Endothelial cell of umbilical vein (primary cell): ENCODE measurements at places on chromosomes 6 and 20. TPM values are rescaled to one million over a fixed set of nuclear protein-coding genes. Genes with fewer than 3 reads are reported as not detected.

GRCh38 chr20:59835448-59836395, 97.7 kb downstream of the SYCP2 start:
- H3K27ac ChIP-seq, result no peak overlapping the region
- H3K27me3 ChIP-seq, result no peaks in the 10 kb centered on the region
- no peak for DNase-seq
- H3K4me3 ChIP-seq, result no peak overlapping the region

- H3K4me1 ChIP-seq, result peaks cover 85% of the 10 kb centered on the region
- DNase-seq, result peak; percentile 71
- peaks cover 15% of the 10 kb centered on the region for H3K36me3 ChIP-seq
- peak overlapping the region; percentile 82 for H3K4me3 ChIP-seq
These were observed 5.6 kb downstream of the ZMYND8 start for GRCh38 chr20:47350691-47351545.

- no peak overlapping the region for H3K4me3 ChIP-seq
- H3K36me3 ChIP-seq, result no peaks in the 10 kb centered on the region
- H3K27me3 ChIP-seq, result no peaks in the 10 kb centered on the region
- peak; percentile 45 for DNase-seq
These were observed 29.9 kb downstream of the ABHD12 start for GRCh38 chr20:25360631-25361286.

GRCh38 chr6:160022101-160022500, 53.2 kb downstream of the IGF2R start:
- H3K4me3 ChIP-seq, result no peak overlapping the region
- peaks cover 5% of the 10 kb centered on the region for H3K36me3 ChIP-seq
- no peak for DNase-seq
- H3K4me1 ChIP-seq, result no peaks in the 10 kb centered on the region
- H3K27me3 ChIP-seq, result no peaks in the 10 kb centered on the region

GRCh38 chr6:18186033-18186432, 30.8 kb downstream of the KDM1B start:
- no peaks in the 10 kb centered on the region for H3K4me1 ChIP-seq
- no peak overlapping the region for H3K4me3 ChIP-seq
- H3K36me3 ChIP-seq, result no peaks in the 10 kb centered on the region
- H3K27me3 ChIP-seq, result no peaks in the 10 kb centered on the region
- DNase-seq, result peak; percentile 21
- H3K27ac ChIP-seq, result no peak overlapping the region

GRCh38 chr20:15603978-15604805, 969.1 kb downstream of the KIF16B start:
- no peak overlapping the region for H3K27ac ChIP-seq
- no peak for DNase-seq
- no peaks in the 10 kb centered on the region for H3K4me1 ChIP-seq
- no peak overlapping the region for H3K4me3 ChIP-seq
- no peaks in the 10 kb centered on the region for H3K36me3 ChIP-seq

- H3K27ac ChIP-seq, result peak overlapping the region; percentile 100
- H3K27me3 ChIP-seq, result no peaks in the 10 kb centered on the region
- no peaks in the 10 kb centered on the region for H3K36me3 ChIP-seq
- no peak overlapping the region for H3K4me3 ChIP-seq
- peak; percentile 96 for DNase-seq
These were observed 146.2 kb downstream of the TBX18 start for GRCh38 chr6:84618046-84618752.

GRCh38 chr6:110491644-110492317, 15.4 kb upstream of the SLC22A16 start:
- H3K27me3 ChIP-seq, result peaks cover 54% of the 10 kb centered on the region
- H3K36me3 ChIP-seq, result no peaks in the 10 kb centered on the region
- H3K4me3 ChIP-seq, result no peak overlapping the region

GRCh38 chr6:62150048-62150663, 135.9 kb downstream of the KHDRBS2 start:
- H3K36me3 ChIP-seq, result no peaks in the 10 kb centered on the region
- H3K4me3 ChIP-seq, result no peak overlapping the region
- no peaks in the 10 kb centered on the region for H3K27me3 ChIP-seq

DNA sequence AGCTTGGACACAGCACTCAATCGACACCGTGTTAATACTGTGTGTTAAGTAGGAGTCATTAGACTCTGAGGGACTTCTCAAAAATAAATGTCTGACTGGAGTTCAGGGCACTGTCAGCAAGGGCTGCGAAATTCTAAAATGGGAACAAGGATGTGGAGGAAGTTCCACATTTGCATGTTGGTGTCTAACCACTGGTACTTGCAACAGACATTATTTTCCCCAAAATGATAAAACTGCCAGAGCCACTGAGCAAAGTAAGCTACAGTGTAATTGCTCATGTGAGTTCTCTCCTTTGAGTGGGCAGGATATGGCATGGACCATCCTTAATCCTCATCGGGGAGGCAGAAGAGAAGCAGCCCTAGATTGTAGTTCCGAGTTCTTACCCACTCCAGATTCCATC, 215.9 kb downstream of the SLC24A3 start:
- H3K27me3 ChIP-seq, result no peaks in the 10 kb centered on the region
- no peaks in the 10 kb centered on the region for H3K4me1 ChIP-seq
- H3K36me3 ChIP-seq, result no peaks in the 10 kb centered on the region
- no peak overlapping the region for H3K4me3 ChIP-seq

DNA sequence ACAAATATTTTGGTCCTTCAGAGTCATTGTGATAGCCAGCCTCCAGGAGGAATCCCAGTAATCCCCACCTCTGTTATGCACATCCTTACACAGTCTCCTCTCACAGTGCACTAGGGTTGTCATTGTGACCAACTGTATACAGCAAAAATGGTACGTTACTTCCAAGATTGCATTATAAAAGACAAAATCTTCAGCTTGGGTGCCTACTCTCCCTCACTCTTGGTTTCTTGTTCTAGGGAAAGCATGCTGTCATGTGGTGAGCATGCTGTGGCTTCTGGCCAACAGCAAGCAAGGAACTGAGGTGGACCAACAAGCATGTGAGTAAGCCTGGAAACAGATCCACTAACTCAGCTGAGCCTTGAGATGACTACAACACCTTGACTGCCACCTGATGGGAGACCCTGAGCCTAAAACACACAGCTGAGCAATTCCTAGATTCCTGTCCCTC, 130.1 kb upstream of the DST start:
- peaks cover 32% of the 10 kb centered on the region for H3K4me1 ChIP-seq
- H3K36me3 ChIP-seq, result no peaks in the 10 kb centered on the region
- H3K27ac ChIP-seq, result no peak overlapping the region
- no peak overlapping the region for H3K4me3 ChIP-seq
- peak; percentile 56 for DNase-seq

GRCh38 chr20:49344975-49345374, 67.1 kb upstream of the ZNFX1 start:
- DNase-seq, result peak; percentile 63
- H3K4me1 ChIP-seq, result peaks cover 3% of the 10 kb centered on the region
- no peaks in the 10 kb centered on the region for H3K36me3 ChIP-seq
- no peak overlapping the region for H3K27ac ChIP-seq

DNA sequence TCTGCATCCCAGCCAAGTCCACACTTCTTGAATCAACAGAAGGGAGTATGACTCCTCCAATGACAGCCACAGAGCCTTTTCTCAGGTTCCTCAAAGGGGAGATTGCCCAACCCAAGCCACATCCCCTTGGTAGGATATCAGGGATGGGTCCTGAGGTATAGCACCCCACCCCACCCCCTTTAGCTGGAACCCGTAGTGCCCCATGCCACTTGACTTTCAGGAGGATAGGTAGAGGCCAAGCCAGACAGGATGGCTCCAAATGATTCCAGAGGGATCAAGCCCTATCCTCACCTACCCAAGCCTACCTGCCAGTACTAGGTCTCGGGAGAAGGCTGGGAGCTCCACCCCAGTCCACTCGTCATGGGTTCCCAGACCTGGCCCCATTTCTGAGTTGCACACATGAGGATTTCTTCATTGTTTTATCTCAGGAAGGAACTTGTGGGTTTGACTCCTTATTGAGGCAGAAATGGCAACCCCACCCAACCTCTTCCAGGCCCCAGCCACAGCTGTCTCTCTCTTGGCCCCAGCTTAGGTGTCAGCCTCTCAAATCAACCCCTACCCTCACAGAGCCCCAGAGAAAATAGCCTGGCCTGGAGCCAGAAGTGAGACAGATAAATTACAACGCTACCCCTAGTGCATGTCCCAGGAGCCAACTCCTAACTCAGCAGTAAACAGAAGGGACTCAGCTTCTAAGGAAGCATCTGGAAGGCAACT, 3.6 kb downstream of the CCND3 start:
- H3K36me3 ChIP-seq, result peaks cover 17% of the 10 kb centered on the region
- H3K27me3 ChIP-seq, result no peaks in the 10 kb centered on the region
- peak; percentile 30 for DNase-seq
- H3K4me3 ChIP-seq, result no peak overlapping the region
- peaks cover 34% of the 10 kb centered on the region for H3K4me1 ChIP-seq

GRCh38 chr6:116444575-116444974, 16.6 kb upstream of the CALHM6 start:
- peaks cover 3% of the 10 kb centered on the region for H3K4me1 ChIP-seq
- no peak overlapping the region for H3K27ac ChIP-seq
- H3K4me3 ChIP-seq, result no peak overlapping the region
- DNase-seq, result no peak

- no peaks in the 10 kb centered on the region for H3K4me1 ChIP-seq
- no peaks in the 10 kb centered on the region for H3K27me3 ChIP-seq
- DNase-seq, result no peak
- H3K27ac ChIP-seq, result no peak overlapping the region
These were observed 89.8 kb downstream of the ANKRD6 start for GRCh38 chr6:89522778-89523177.

DNA sequence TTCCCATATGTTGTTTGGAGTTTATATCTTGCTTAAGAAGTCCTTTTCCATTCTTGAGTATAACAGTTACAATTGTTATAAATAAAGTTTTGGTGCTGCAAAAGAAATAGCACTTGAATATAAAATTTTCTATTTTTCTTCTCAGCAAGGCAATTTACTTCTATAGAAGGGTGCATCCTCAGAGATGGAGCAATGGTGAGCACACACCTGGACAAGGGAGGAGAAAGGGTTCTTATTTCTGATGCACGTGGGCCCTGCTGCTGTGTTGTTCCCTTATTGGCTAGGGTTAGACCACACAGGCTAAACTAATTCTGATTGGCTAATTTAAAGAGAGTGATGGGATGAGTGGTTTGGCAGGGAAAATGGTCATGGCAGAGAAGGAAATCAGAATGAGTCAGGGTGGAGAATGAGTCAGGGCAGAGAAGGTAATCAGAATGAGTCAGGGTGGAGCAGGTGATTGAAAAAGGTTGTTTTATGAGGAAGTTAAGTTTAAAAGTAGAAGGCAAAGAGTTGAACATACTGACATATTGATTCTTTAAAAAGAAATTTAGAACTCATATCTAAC, 38.0 kb downstream of the CST8 start:
- H3K27me3 ChIP-seq, result no peaks in the 10 kb centered on the region
- H3K4me3 ChIP-seq, result no peak overlapping the region
- DNase-seq, result no peak
- H3K4me1 ChIP-seq, result no peaks in the 10 kb centered on the region

DNA sequence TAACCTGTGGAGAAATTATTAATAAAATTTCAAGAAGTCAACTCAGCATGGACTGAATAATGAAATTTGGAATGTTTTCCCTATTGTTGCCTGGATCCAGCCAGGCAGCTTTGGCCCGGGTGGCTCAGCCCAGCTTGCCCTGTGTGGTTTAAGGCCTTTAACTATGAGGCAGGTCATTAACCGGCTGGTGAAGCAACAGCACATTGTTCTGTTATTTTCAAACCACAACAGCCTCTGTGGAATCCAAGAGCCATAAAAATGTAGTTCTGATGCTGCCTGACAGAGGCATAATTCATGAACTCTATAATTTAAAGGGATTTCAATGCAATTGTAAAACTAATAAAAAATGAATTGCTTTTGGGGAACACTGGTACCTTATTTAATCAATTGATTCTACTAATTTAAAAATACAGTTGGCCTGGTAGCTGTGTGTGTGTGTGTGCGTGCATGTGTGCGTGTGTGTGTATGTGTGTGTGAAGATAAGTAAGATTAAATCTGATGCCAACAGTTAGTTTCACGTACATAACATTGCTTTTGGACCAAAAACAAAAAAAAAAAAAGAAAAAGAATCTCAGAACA, 117.7 kb downstream of the RPS12 start:
- peak; percentile 4 for DNase-seq
- no peaks in the 10 kb centered on the region for H3K4me1 ChIP-seq
- no peak overlapping the region for H3K4me3 ChIP-seq
- no peak overlapping the region for H3K27ac ChIP-seq
- no peaks in the 10 kb centered on the region for H3K27me3 ChIP-seq

DNA sequence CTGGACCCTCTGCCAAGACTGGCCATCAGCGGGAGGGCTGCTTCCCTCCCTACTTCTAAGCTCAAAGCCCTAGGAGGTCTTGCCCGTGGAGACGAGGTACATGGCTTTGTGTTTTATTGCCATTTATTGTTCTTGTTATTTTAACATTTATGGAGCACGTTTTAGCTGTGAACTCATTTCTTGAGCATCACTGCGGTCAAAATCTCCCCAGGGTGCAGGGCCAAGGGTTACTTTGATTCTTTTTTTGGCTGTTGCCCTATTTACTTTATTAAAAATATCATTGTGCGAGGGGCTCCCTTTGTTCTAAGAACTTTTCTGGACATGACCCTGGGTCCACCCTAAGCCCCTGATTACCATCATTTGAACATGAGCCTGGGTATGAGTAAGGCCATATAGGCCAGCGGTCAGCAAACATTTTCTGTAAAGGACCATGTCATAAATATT, 51.6 kb downstream of the EYA2 start:
- no peaks in the 10 kb centered on the region for H3K4me1 ChIP-seq
- H3K36me3 ChIP-seq, result no peaks in the 10 kb centered on the region
- no peaks in the 10 kb centered on the region for H3K27me3 ChIP-seq
- H3K27ac ChIP-seq, result no peak overlapping the region
- DNase-seq, result no peak

- no peaks in the 10 kb centered on the region for H3K4me1 ChIP-seq
- H3K27ac ChIP-seq, result no peak overlapping the region
- H3K36me3 ChIP-seq, result no peaks in the 10 kb centered on the region
These were observed 71.2 kb upstream of the SGK1 start for GRCh38 chr6:134389129-134389528.

- H3K4me3 ChIP-seq, result no peak overlapping the region
- no peak overlapping the region for H3K27ac ChIP-seq
- no peaks in the 10 kb centered on the region for H3K27me3 ChIP-seq
- H3K36me3 ChIP-seq, result no peaks in the 10 kb centered on the region
- H3K4me1 ChIP-seq, result peaks cover 3% of the 10 kb centered on the region
These were observed 67.2 kb downstream of the FOXO3 start for GRCh38 chr6:108627692-108628550.

SUMO4 gene
- total RNA-seq, result 2.6 and 3.1 TPM in 2 replicates

BAG2 gene
- total RNA-seq, result 3.6 and 3.9 TPM in 2 replicates

CLPSL1 gene
- not detected in 2 replicates for total RNA-seq

TMEM244 gene
- not detected in 2 replicates for total RNA-seq

PAK5 gene
- total RNA-seq, result not detected in 2 replicates

BMP5 gene
- total RNA-seq, result not detected in 2 replicates

MLIP gene
- 11.6 and 14.5 TPM in 2 replicates for total RNA-seq

GGTLC1 gene
- not detected in 2 replicates for total RNA-seq

BCAS1 gene
- not detected in 2 replicates for total RNA-seq

NKAIN2 gene
- 2.1 TPM in 1 of 2 replicates, not detected in the other for total RNA-seq

OPRL1 gene
- total RNA-seq, result 1.9 and 2.2 TPM in 2 replicates

WTAP gene
- 75.6 and 81.6 TPM in 2 replicates for total RNA-seq

TTK gene
- total RNA-seq, result 23.6 and 29.4 TPM in 2 replicates

MARCKS gene
- total RNA-seq, result 315 and 320 TPM in 2 replicates
